Dorsolateral prefrontal cortex (tissue), 122 donors: ENCODE measurements at places on chromosomes 2 and 18.

- DNase-seq, result peak; percentile 85
Observed at GRCh38 chr2:165634855-165635254, 159.2 kb downstream of the GALNT3 start.

- no peak for DNase-seq
Observed at GRCh38 chr2:141522048-141522447, 608.8 kb downstream of the LRP1B start.

DNA sequence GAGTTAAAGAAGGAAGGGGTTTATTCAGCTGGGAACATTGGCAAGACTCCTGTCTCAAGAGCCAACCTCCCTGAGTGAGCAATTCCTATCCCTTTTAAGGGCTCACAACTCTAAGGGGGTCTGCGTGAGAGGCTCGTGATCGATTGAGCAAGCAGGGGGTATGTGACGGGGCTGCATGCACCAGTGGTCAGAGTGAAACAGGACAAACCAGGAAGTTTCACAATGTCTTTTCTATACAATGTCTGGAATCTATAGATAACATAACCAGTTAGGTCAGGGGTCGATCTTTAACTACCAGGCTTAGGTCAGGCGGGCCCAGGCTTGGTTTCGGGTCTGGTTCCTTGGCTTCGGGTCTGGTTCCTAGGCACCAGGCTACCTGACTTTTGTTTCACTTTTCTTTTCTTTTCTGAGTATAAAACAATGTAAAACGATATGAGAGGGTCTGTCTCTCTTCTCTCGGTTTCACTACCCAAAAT is 30.1 kb upstream of the LIPG start:
- no peak for DNase-seq

GRCh38 chr18:9153256-9153655 is 16.7 kb downstream of the ANKRD12 start:
- DNase-seq, result no peak

GRCh38 chr2:85579266-85579935 is 2.0 kb downstream of the VAMP8 start:
- DNase-seq, result no peak

- DNase-seq, result no peak
Observed at GRCh38 chr2:85728342-85728741, 25.4 kb upstream of the ATOH8 start.

- no peak for DNase-seq
Observed at GRCh38 chr2:234394450-234394849, 102.4 kb downstream of the ARL4C start.

DNA sequence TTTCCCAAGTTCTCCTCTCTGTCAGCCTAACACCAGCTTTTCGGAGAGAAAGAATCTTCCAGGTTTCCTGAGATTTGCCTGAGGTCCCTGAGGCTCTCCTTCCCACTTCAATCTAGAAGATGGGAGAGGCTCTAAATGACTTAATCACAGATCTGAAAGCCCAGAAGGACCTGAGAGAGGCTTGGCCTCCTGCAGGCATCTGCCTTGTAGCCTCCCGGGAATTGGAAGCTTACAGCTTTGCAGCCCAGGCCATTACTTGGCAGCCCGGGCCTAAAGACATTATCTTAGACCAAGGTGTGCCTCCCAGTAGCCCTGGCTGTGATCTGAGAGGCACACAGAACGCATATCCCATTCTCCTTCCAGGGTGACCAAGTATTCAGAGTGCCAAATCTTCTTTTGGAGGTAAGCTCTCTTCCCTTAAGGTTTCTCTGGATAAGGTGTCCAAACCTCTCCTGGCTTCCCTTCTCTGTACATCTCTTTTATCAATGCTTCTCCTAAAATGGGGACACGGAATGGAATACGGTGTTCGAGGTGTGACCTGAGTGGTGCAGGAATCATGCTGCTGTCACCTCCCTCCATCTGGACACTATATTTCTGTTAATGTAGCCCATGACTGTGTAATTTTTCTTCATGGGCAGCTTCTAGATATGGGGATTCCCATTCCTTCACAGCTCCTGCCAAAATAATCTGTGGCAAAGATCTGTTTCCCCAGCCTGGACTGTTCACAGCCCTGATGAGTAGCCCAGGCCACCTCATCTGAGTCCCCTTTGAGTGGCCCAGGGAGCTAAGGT is 16.0 kb downstream of the CTIF start:
- DNase-seq, result no peak

- DNase-seq, result no peak
Observed at GRCh38 chr2:40357667-40358066, 94.2 kb downstream of the SLC8A1 start.

GRCh38 chr2:238688193-238689153 is 159.4 kb upstream of the TWIST2 start:
- DNase-seq, result no peak

- DNase-seq, result no peak
Observed at GRCh38 chr18:55900380-55900779, 312.4 kb upstream of the TCF4 start.

GRCh38 chr18:54641734-54642133 is 50.7 kb downstream of the DYNAP start:
- no peak for DNase-seq

GRCh38 chr2:160377204-160377995 is 116.2 kb downstream of the RBMS1 start:
- no peak for DNase-seq

DNA sequence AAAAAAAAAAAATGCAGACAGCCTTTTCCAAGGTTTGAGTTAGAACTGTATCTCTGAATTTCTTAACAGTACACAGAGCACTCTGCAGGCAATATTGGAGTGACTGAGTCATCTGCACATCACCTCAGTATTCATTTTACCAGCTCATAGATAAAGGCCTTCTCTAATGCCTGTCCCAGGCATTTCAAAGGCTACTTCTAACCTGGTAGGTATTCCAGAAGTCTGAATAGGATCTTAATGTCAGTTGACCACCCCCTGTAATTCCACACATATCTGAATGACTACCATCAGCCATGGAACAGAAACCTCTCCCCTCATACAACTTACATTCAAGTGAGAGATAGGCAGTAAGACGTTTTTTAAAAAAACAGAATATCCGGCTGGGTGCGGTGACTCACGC is 9.0 kb downstream of the METTL21A start:
- no peak for DNase-seq

DNA sequence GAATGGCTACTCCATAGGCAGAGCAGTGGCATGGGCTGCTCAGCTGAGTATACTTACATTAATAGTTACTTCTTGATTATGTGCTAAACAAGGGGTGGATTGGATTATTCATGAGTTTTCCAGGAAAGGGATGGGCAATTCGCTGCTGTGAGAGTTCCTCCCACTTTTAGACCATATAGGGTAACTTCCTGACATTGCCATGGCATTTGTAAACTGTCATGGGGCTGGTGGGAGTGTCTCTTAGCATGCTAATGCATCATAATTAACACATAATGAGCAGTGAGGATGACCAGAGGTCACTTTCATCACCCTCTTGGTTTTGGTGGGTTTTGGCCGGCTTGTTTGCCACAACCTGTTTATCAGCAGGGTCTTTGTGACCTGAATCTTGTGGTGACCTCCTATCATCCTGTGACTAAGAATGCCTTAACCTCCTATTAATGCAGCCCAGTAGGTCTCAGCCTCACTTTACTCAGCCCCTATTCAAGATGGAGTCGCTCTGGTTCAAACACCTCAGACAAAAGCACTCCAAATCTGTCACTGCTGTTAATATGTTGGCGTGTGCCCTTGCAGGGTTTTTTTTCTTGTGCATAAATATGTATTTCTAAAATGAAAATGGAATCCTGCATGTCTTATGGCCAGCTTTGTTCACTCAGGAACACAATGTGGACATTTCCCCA is 56.0 kb downstream of the CYBRD1 start:
- no peak for DNase-seq

- no peak for DNase-seq
Observed at GRCh38 chr18:46408334-46408987, 248.6 kb downstream of the LOXHD1 start.

- DNase-seq, result no peak
Observed at GRCh38 chr2:63984606-63985359, 34.4 kb downstream of the VPS54 start.

DNA sequence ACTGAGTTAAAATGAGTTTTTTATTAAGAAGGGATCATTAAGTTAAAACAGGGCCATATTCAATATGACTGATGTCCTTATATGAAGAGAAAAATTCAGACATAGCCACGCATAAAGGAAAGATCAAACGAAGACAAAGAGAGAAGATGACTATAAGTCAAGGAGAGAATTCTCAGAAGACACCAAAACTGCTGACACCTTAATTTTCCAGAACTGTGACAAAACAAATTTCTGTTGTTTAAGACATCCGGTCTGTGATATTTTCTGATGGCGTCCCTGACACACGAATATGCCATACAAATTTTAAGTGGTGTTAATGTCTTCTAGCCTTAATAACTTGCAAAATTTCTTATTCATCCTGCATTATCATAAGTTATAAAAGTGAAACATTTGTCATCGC is 1325.2 kb upstream of the DDX18 start:
- DNase-seq, result no peak

DNA sequence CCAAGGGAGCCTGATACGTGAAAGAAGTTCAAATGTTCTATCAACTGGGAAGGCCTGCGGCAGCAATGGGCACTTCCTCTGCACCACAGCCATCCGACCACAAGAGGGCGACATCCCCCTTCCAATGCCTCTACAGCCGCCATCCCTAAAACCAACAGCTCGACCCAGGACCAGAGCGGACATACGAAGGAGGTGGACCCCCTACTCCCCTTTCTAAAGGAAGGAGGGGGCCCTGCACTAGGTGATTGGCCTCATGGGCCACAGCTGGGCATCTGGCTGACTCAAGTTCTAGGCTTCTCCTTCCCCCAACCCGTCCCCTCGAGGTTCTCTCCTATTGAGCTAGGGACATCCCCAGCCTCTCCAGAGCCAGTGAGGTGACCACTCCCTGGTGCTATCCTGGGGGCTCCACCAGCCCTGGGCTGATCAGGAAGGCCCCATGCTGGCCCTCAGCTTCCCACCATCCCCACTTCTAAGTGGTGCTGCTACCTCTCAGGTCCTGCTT is 217.2 kb downstream of the TNS1 start:
- peak; percentile 88 for DNase-seq

- DNase-seq, result no peak
Observed at GRCh38 chr18:21146016-21146415, 34.4 kb upstream of the ROCK1 start.

GRCh38 chr2:96159084-96159830 is 14.0 kb upstream of the DUSP2 start:
- DNase-seq, result peak; percentile 14

- DNase-seq, result no peak
Observed at GRCh38 chr2:5022061-5022460, 670.1 kb upstream of the SOX11 start.

DNA sequence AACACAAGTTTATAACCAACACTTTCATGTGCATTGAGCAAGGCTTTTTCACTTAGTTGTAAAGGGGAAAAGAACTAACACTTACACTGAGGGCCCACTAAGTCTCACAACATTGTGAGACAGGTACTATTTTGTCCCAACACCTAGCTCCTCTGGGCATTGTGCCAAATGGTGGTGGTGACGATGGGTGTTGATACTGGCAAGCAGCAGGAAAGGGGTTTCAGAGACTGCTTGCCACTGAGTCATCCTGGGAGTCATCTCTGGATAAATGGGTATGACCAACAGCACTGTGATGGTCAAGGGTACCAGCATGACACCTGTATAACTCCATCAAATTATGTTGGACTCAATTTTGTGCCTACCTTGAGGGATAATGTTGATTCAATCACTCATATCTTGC is 138.8 kb upstream of the ITGA6 start:
- DNase-seq, result no peak

- no peak for DNase-seq
Observed at GRCh38 chr2:66171530-66171929, 263.4 kb upstream of the MEIS1 start.

- DNase-seq, result no peak
Observed at GRCh38 chr18:49784427-49785185, 28.7 kb downstream of the ACAA2 start.

DNA sequence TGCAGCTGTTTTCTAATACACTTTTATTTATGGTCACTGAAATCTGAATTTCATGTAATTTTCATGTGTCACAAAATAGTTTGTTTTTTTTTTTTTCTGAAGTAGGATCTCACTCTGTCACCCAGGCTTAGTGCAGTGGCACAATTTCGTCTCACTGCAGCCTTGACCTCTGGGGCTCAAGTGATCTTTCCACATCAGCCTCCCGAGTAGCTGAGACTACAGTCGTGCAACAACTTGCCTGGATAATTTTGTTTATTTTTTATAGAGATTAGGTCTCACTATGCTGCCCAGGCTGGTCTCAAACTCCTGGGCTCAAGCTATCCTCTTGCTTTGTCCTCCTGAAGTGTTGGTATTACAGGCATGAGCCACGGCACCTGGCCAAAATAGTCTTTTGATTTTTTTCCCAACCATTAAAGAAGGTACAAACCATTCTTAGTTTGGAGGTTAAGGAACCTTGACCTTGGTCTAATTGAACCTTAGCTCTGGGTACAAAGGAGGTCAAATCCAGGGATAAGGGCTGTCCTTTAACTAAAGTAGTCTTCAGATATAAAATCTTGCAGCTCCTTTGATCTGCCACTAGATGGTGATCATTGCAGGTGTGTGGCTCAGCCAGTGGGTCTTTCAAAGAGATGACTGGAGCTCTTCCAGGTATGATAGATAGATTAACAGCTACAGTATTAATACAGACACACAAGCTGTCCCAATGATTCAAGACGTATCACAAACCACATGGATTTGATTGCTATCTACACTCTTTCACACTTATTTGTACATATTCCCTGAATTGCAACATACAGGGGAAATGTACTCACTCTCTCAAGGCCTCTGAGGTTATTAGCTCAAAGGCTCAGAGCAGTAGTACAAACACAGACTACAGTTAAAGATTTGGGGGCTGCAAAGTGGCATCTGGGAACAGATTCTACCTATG is 4.7 kb upstream of the KRCC1 start:
- no peak for DNase-seq

DNA sequence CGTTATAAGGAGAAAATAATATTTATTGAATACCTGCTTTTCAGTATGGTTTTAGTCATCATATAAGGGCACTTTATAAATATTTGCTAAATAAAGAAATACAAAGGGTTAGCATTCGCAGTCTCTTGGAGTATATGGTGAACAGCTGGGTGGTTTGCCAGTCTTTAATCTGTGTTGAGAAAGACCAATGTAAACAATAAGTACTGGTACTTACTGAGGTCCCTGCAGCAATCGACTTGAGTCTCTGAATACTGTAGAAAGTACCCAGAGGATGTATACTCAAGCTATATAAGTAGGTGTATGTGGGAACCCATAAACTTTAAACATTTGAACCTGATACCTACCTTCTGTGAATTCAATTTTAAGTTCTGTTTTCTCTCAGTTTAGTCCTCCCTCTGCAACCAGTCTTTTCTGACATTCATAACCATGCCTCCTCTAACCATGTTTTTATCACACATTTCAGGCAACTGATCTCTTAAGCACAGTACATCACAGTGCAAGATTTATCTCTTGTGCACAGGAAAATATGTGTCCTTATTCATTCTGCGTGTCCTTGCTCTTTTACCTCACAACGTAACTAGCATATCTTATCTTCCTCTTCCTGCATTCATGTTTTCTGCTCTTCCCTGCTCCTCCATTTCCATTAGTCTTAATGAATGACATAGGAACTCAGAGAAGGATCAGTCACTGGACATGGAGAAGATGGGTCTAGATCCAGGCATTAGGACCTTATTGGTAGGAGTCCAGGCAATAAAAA is 21.7 kb downstream of the C18orf63 start:
- DNase-seq, result no peak
